ENCODE measurements at places on chromosomes 12 and 14.
A peak's percentile ranks its signal among the peaks of the same experiment; 100 is the strongest.

DNA sequence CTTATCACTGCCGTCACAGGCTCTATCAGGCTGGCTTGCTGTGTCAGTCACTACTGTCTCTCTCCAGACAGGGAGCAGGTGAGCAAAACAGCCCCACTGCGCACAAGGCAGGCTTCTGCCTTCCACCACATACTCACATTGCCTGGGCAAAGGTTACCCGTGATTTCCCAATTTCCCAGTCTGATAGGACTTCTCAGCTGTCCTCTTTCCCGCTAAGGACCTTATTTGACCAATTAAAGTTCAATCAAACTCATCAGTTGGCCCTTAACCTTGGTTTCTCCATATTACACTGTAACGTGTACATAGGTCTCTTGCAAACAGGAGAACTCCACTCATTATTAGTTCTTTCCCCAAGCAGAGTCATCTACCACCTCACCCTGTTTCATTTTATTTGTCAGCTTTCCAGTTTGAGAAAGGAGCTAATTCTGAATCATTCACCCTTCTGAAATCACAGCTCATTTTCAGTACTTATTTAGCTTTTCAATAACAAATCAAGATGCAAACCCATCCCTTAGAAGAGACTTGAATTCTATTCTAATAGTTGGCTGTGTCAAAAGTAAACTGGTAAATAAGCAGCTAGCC is 170.8 kb downstream of the ESR2 start:
- DNase-seq, result no peak

- DNase-seq, result no peak
These were observed 397.1 kb upstream of the DCN start for GRCh38 chr12:91579516-91580263.

GRCh38 chr14:70045844-70046535 is 142.8 kb downstream of the SLC8A3 start:
- DNase-seq, result peak; percentile 90

DNA sequence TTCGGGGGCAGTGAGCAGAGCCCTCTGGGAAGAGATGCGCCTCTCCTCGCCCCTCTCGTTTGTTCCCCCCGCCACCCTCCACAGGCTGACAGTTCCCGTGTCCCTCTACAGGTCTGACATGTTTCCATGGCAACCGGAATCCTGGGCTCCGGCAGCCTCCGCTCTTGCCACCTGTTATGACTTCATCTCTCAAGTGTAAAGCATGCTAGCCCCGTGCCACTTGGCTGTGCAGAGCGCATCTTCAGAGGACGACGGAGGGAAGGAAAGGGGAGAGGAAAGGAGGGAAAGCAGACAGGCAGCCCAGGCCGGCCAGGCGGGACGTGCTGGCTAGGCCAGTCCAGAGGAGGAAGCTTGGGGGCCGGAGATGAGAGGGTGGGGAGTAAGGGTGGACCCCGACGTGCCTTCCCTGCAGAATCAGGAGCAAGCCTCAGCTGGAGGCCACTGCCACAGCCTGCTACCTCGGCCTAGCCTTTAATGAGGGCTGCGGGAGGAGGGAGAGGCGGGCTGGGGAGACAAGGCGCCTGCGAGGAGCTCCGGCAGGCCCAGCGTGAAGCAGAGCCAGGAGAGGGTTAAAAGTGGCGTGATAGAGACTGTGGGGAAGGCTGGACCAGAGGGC is 214.3 kb downstream of the DPF3 start:
- no peak for DNase-seq

GRCh38 chr14:47103771-47104170 is 452.2 kb upstream of the RPL10L start:
- peak; percentile 35 for DNase-seq

DNA sequence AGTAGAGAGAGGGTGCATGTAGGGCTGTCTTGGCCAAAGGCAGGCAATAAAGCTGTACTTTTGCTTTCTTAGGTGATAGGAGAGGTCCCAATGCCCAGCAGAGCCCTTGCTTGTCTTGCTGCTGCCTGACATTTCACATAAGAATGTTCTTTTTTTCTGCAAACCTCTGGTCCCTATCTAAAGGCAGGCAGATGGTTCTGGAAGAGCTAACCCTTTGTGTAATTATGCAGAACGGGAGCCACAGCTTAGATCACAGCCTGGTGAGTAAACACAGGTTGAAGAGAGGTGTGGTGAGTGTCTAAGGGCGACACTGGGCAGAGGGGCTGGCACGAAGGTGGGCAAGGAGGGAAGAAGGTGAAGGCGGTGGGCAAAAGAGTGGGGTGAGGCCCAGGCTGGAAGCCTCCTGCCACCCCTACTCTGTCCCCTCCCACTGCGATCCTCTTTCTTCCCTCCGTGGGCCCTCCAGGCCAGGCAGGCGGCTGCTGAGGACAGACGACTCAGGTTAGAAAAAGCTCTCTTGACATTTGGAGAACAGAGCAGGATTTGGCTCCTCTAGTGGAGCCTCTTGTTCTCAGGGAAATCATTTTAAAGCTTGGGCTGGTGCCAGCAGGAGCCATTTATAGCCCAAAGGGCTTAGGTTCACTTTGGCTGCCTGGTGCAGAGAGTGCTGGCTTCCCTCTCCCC is 42.8 kb downstream of the PRMT8 start:
- DNase-seq, result peak; percentile 29

GRCh38 chr12:52079576-52080402 is at the start of gene SMIM41:
TSS of gene SMIM41 (plus strand) at chr12:52079704. CDS start at chr12:52079780, 76 bp downstream.
- peak; percentile 64 for DNase-seq

GRCh38 chr14:101934601-101935150 is 29.7 kb upstream of the DYNC1H1 start:
- no peak for DNase-seq

GRCh38 chr14:93346926-93347721 is at the start of gene COX8C:
TSS of gene COX8C (plus strand) at chr14:93347182. CDS start at chr14:93347269, 87 bp downstream.
- DNase-seq, result peak; percentile 31

DNA sequence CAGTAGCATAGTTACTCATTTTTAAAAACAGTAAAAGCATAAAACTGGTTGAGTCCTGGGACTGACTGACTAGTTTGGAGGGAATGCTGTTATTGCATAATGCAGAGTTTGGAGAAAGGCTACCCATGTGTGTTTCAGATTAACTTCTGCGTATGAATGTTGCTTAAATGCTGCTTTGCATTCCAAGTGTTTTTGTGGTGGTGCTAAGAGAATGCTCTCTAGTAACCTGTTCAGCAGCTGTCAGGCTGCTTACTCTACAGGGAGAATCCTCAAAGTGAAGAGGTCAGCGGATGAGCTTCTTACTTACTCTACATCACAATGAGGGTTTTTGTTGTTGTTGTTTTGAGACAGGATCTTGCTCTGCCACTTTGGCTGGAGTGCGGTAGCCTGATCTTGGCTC is 4.3 kb downstream of the DLST start:
- peak; percentile 73 for DNase-seq

GRCh38 chr12:88544991-88545980 is 35.0 kb downstream of the KITLG start:
- no peak for DNase-seq

- no peak for DNase-seq
These were observed 613.2 kb upstream of the SEL1L start for GRCh38 chr14:82146846-82147245.

DNA sequence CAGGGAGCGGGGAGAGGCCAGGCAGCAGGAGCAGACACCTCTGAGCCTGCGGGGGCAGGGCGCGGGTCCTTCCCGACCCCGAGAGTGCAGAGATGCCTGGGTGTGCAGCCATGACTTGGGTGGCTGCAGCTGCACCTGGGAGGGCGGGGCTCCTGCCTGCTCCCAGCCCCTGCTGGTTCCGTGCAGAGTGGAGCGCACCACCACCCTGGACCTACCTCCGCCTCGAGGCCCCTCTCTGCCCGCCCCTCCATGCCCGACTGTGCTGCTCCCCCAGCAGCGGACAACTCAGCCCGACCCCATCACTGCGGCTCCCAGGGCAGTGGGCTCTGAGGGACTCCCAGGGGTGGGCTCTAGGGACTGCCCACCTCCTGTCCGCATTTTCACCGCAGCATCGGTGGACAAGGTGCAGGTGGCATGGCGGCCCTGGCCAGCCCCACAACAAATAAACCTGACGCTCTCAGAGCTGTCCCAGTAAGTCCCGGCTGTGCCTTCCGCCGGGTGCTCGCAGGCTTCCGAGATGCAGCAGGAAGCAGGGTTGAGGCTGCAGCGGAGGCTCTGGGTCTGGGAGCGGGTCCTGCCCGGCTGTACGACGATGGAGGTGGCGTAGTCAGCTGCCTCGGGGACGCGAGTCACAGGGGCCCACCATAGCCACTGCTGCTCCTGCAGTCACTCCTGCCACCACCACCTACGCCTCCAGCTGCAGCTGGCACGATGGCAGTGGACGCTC is 392.0 kb upstream of the CCDC196 start:
- DNase-seq, result no peak

DNA sequence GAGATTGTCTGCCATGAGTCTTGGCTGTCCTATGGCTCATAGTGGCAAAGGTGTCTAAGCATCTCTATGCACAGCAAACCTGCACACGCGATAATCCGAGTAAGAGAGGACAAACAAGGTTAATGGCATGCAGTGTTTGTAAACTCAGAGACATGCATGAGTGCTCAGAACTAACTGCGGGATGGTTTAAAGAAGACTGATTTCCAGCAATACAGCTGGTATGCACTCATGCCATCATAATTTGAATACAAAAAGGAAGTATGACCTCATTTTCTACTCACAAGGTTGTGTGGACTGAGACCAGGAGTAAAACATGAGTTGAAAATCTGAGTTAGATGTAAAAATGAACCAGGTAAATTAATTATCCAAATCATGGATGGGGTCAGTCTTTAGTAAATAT is 16.6 kb upstream of the TCP11L2 start:
- no peak for DNase-seq

DNA sequence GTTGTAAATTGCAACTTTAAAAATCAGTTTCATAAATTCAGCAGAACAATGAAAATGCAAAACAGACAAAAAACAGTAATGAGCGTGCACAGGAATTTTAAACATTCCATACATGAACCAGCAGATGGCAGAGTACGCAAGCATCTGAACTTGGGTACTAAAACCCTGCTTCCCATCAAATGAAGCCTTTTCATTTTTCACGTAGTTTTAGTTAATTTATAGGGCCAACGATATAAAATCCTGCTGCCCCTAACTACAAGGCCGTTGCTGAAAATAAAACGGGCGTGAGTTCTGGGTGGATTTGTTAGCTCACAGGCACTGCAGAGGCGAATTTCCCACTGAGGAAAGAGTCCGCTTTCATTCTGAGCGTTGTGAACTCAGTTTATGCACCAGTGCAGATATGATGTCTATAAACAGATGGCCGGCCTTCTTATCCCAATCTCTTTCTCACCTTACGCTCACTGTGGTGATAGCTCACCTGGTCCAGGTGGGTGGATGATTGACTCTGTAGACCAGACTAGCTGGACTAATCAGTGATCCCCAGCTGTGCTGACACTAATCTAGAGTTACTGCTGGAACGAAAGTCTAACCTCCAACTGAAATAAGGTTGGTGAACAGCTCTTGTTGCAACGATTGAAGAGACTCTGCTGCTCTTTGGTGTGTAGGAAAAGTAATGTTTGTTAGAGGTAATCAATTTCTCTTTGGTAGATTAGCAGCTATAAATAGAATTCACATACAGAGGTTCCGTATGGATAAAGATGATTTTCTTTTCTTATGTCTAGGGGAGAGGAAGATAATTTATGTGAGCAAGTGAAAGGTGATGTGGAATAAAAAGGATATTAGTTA is 89.2 kb downstream of the PDZRN4 start:
- DNase-seq, result no peak

DNA sequence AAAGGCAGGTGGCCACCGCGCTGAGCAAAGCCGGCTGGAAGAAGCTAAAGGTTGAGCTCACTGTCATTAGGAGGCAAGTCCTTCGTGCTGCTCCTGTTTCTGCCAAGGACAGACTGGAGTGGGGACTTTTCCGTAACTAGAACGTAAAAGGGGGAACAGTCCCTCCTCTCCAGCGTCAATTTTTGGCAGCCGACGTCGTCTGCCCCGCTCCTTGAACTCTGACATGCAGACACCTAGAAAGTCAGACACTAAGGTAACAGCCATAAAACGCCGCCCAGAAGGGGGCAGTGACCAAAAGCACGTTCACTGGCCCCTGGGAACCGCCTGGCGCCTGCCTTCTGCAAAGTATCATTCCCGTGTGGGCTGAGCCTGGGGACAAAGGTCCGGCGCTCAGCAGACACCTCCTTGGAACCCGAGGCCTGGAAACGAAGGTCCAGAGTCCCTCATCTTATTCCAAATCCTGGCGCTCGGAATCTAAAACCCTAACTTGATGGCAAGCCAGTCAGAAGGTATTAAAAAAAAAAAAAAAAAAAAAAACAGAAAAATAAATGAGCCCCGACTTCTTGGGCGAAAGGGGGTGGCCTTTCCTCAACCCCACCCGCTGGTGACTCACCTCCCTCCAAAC is 1.1 kb upstream of the LRP1 start:
- peak; percentile 89 for DNase-seq

DNA sequence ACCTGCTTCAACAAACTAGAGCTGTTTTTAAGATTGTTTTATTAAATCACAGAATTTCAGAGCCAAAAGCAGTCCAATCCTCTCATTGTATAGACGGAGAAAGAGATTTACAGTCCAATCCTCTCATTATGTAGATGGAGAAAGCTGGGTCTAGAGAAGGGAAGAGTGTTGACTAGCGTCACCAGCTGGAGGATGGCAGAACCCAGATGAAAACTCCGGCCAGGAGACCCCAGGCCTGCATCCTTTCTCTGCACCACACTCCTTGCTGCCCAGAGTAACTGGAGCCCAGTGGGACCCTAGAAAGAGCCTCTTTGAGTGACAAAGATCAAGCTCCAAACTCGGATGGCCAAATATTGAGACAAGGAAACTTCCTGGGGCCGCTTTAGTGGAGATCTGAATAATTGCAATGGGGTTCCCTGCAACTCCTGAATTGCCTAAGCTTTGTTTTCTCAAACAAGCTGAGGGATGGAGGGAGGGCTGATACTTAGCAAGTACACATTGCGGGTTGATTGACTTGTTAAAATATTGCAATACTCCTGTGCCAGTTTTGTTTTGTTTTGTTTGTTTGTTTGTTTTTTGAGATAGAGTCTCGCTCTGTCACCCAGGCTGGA is 12.5 kb downstream of the AMDHD1 start:
- DNase-seq, result no peak

DNA sequence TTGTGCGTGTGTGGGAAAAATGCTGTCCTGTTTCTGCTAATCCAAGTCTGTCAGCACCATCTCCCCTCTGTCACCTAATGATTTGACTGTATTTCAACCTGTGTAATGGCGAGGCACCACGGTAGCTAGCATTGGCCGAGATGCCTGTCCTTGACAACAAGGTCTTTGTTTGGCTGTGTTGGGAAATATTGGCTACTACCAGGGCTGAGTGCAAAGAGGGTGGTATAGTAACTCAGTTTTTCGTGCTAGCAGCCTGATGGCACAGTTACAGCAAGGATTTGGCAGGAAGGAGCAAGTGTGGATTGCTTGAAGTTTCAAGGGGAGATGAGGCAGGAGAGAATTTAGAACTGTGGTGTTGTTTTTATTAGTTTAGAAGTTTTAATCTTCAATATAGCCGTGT is 440.3 kb upstream of the RGS6 start:
- no peak for DNase-seq

DNA sequence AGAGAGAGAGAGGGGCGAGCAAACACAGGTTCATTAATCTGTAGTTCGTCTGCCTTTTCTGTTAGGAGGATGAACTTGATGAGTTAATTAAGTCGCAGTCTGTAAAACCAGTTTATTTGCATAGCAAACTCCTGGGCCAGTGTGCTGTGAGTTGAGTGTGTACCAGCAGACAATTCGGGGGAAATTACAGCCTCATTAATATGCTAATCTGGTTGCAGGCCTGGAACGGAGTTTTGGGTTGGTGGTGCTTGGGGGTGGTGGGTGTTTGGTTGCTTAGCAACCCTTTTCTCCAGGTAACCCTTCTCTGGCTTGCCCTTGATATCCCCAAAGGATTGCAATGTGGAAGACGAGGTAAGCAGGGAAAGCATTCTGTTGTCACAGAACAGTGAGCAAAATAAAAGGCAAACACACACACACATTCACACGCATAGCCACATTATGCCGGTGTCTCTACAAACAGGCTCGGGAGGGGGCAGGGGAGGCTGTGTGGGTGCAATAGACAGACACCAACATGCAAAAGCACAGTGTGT is 29.2 kb upstream of the LHX5 start:
- DNase-seq, result peak; percentile 67
